NCI-H524 (cell line): ENCODE measurements at places on chromosomes 6 and 20.

DNA sequence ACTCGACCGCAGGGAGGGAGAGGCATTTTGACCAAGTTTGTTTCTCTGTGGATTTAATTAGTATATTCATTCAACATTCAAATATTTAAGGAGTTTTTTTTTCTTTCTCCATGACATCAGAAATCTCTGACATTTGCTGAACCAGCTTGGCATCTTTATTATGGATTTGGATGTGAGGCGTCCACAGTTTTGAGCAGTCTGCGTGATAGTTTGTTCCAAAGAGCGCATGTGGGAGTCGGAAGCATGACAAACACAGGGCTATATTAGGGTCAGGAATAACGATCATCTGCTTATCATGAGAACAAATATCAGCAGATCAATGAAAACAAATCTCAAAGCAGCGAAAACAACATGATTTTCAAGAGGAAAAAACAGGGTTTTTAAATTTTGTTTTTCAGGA, 373.2 kb downstream of the CDH4 start:
- no peak for DNase-seq

DNA sequence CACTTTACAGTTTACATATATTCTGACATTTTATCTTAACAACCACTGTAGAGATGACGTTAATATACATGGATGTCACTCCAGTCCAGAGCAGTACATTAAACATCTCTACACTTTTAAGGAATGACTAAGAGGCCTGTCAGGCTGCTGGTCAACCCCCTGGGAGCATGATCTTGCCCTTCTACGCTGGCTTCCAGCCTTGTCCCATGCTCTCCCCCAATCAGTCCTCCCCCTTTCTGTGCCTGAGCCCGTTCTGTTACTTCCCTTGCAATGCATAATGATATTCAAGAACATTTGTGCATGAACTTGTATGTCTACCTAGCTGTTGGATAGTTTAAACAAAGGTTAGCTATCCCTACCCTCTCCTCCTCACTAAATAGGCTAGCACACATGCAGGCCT, 40.5 kb upstream of the PLCB4 start:
- no peak for DNase-seq

DNA sequence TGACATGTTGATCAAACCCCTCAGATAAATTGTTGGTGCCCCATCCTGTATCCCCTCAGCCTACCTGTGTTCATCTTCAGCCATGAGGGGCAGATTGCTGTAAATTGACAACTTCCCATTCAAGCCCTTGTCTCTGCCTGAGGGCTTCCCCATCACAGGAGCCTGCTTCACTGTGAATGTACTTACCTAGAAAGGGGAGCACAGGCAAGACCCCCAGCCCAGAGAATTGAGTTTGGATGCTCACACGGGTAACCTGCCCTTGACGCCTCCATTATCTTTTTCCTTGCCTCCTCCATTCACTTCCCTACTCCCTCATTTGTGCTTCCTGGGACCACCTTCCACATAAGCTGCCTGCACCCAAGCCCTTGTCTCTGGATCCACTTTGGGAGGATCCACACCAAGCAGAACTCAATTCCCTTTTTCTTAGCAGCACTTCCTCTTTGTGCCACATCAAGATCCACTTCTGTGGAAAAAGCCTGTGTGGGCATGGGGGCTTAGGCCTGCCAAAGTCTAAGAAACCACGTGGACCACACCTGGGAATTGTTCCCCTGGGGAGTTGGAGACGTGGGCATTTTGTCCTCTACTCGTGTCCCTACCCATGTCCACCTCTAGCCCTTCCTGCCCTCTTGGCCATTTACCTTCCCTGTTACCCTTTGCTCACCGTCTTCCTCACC, 103.4 kb upstream of the FOXA2 start:
- DNase-seq: no peak

- no peak for DNase-seq
These were observed 40.8 kb downstream of the ANKEF1 start for GRCh38 chr20:10075606-10076005.

DNA sequence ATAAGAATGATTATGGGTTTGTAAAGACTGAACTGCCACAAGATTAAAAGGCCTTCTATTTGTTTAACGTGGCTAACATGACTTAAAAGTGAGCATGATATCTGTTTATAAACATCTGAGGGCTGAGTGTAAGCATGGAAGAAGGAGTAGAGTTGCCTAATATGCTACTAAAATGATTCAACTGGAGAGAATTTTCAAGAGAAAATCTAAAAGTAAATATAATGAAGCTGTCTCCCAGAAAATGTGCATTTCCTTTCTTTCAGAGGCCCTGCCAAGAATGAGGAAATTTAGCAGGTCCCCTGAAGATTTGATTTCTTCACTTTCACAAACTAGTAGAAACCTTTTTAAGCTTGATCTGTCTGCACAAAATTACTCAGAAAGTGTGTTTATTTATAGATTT, 4.2 kb upstream of the EYA4 start:
- DNase-seq: no peak

- peak; percentile 8 for DNase-seq
These were observed 47.4 kb downstream of the SLC17A5 start for GRCh38 chr6:73606428-73606827.

DNA sequence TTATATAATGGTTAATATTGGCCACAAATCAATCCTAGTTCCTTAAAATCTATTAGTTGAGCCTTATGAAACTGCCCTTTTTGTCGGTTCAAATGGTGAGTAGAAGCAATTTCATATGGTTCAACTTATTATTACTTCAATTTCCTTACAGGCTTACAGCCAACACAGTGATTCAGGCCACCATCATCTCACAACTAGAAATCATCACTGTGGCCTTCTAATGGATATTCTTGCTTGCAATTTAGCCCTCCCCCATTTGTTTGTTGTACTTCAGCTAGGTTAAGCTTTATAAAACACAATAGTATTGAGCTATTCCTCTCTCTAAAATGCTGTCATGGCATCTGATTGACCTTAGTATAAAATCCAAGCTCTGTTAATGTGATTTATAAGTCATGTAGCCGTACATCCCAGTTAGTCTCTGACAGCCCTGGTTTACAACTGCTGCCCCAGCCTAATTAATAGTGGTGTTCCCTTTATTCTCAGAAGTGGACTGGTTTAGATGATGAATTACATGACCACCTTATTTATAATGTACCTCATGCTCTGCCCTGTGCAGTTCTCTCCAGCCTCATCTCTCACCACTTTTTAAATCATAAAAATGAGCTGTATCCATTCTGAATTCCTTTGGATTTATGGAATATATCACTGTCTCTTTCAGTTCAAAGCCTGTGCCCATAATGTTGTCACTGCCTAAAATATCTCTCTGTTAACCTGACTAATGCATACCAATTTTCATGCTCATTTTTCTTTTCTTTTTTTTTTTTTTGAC, 36.7 kb downstream of the LAMA2 start:
- DNase-seq: no peak

DNA sequence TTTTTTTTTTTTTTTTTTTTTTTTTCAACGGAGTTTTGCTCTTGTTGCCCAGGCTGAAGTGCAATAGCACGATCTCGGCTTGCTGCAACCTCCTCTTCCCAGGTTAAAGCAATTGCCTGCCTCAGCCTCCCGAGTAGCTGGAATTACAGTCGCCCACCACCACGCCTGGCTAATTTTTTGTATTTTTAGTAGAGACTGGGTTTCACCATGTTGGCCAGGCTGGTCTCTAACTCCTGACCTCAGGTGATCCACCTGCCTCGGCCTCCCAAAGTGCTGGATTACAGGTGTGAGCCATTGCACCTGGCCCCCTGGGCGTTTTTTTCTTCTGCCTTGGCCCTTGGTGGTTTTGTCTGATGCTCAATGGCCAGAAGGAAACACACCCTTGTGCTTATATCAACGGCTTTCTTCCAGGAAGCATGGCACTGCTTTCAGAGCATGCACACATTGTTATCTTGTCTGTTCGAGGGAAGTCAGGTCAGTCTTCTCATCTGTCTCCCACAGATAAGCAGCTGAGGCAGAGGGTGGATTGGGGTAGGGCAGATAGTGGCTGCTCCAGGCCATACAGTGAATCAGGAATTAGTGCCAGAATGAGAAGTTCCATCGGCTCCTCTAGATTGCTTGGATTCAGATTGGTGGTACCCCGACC, 203.1 kb downstream of the TSHZ2 start:
- no peak for DNase-seq

DNA sequence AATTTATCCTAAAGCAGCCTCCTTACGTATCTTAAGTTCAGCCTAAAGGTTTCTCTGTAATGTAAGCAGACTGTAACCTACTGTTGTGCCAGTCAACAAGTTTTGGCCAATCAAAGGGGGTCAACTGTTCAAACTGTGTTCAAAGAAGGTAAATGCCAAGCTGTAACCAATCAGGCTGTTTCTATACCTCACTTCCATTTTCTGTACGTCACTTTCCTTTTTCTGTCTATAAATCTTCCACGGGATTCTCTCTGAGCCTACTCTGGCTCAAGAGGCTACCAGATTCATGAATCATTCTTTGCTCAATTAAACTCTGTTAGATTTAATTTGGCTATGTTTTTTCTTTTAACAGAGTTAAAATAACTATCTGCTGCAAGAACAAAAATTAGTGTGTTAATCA, 5.1 kb upstream of the CALHM6 start:
- no peak for DNase-seq

- no peak for DNase-seq
These were observed 431.9 kb upstream of the GJE1 start for GRCh38 chr6:141700819-141701218.

- peak; percentile 6 for DNase-seq
These were observed 69.6 kb downstream of the SSR1 start for GRCh38 chr6:7243179-7243981.

DNA sequence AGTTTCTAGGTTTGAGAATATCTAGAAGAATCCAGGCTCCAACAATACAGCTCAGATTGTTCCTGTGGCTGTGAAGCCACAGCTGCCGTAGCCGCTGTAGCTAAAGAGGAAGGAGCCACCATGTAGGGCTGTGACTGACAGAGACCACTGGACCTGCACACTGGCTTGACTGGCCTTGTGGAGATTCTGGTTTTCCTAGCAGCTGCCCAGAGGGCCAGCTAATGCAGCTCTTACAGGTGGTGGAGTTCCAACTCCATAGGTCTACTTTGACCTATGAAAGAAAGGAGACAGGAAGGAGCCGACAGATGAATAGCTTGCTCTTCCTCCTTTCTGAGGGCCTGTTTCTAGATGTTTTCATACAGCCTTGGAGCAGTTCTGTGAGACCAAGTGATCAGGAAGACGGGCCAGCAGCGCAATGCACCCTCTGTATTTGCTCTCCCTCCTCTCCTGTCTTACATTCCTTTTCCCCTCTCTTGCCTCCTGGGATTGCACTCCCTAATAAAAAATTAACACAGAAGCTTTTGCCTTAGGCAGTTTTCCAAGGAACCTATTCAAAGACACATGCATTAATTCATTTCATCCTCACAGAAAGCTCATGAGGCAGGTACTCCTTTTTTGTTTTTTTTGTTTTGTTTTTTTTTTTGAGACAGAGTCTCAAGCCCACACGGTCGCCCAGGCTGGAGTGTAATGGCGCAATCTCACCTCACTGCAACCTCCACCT, 51.8 kb upstream of the MYB start:
- no peak for DNase-seq

DNA sequence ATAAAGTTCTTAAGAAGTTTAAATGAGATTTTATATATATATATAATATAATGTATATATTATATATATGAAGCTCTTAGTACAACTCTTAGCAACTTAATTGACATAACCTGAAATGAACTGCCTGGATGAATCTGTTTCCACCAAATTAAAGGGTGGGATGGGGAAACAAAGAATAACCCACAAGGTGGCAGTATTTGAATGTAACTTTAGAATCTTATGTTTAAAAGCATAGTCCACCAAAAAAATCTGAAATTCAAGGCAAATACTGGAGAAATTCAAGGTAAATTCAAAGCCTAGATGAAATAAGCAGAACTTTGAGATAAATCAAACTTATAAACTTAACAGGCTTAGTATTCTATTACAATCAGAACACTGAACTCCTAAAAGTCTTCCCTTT, 4.4 kb upstream of the IBTK start:
- peak; percentile 58 for DNase-seq

DNA sequence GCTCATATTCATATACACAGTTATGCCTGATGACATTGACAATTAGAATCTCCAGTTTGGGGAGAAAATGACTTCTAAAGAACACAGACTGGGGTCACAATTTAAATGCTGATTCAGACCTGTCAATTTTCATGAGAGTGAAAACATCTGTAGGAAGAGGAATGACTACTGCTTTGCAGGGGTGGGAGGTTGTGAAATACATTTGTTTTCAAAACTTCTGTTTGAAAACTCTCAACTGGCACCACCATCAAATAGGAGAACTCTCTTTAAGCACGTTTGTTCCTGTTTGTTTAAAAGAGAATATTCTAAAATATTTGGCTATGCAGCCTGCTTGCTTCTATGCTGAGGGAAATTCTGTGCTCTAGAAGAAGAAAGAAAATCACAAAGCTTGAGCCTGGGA, 50.8 kb upstream of the ADGRF5 start:
- DNase-seq: no peak

GRCh38 chr20:51894201-51894600, 91.9 kb upstream of the SALL4 start:
- DNase-seq: no peak

GRCh38 chr20:44392776-44393607, 37.5 kb downstream of the HNF4A start:
- DNase-seq: no peak

DNA sequence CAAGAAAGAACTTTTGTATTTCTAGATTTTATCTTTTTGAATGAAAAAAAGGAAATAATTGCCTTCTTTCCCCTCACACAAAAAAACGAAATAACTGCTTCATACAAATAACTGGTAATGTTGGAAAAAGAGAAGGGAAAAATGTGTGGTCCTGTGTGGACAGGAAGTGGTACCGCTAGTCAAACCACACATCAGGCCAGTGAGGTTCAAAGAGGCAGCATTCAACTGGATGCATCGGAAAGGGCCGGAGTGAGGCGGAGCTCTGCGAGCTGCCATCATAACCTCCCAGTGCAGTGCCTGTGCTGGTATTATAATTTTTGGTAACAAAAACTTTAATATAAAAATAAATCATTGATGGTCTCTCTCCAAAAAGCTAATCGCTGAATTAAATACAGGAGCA, 111.2 kb downstream of the IRF4 start:
- no peak for DNase-seq

DNA sequence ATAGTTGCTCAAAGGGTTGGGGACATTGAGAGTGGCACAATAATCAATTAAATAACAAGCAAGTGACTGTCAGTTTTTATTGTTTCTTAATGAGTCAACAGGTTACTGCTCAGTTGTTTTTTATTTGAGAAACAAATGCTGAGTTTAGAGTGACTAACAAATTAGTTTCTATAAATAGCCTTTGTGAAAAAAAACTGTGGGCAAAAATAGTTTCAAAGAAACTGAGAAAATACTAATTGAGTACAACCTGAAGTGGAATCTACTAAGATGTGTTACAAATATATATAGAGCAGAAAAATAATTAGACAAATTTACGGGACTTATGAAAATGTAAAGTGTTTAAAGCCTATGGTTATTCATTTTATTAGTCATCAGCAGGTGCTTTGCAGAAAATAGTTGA, 22.3 kb downstream of the BEND6 start:
- no peak for DNase-seq

GRCh38 chr20:60402189-60403058, 444.2 kb downstream of the CDH26 start:
- DNase-seq: no peak
